Coronary artery (tissue), 2 donors: ENCODE measurements at places on chromosomes 11 and 22.

DNA sequence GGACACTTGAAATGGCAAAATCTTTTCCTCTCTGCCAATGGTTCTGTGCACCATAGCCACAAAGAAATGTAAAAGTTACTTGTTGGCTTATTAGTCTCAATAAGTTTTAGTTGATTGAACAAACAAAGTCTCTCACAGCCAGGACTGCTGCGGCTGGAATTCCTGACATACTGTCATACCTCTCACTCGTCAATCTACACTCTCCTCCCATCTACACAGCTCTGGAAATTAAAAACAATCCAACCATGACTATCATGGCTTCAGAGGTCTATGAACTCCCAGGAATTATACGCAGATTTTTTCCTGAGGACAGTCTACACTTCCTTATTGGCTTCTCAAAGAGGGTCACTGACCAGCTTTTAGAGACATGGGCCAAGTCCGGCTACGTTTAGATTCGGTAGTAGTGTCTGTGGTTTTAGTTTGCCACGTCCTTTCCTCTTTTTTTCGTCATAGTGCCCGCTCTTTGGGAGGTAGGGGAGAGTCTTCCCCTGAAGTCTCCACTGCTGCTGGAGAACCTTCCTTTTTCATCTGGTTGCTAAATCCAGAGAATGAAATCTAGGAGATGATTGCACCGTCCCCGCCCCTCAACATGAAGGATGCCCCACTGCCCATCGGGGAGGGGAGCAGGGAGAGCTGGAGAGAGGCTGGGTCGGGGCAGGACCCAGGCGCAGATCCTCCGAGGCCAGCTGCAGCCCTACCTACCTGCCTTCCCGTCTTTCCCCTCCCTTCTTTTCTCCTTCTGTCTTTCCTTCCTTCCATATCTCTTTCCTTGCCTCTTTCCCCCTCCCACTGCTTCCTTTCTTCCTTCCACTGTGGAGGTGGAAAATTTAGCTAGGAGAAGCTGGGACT is 1.0 kb upstream of the PLEKHB1 start:
- no peak for DNase-seq

DNA sequence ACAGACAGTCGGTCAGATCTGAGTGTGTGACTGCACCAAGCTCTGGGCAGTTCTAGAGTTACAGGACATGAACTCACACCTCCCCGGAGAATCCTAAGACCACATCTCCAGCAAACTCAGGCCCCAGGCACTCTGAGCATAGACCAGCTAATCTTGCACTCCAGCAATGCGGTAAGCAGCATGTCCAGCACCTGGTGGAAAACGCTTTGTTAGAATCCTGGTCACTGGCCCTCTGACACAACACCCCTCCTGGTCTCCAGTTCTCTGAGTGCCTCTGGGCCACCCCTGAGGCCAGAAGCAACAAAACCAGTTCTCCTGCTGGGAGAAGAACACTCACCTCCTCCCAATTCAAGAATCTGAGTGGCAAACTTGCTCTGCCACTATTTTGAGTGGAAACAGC is 82.7 kb upstream of the TMEM45B start:
- DNase-seq: no peak

- DNase-seq: peak; percentile 93
Measured at GRCh38 chr11:47415949-47416472, 7.6 kb downstream of the SLC39A13 start.

- peak; percentile 83 for DNase-seq
Measured at GRCh38 chr22:33271390-33272161, 213.4 kb upstream of the SYN3 start.

GRCh38 chr11:20122131-20122530 is 38.1 kb downstream of the DBX1 start:
- no peak for DNase-seq

- DNase-seq: no peak
Measured at GRCh38 chr11:116310698-116311097, 462.1 kb downstream of the BUD13 start.

DNA sequence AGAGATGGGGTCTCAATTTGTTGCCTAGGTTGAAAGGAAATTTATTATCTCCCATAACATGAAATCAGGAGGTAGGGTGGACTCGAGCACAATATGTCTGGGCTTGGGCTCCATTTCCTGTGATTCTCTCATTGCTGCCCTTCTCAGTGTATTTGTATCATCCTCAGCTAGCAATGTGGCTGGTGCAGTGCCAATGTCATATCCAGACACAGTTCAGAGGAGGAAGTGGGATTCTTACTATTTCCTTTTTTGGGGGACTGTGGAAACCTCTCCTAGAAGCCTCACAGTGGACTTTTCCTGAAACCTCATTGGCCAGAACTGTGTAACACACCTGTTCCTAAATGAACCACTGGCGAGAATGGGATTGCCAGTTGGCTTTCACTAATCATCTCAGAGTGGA is 21.0 kb upstream of the SWAP70 start:
- DNase-seq: peak; percentile 35
